ENCODE measurements at places on chromosomes 11 and 22. TPM values are rescaled to one million over a fixed set of nuclear protein-coding genes. Genes with fewer than 3 reads are reported as not detected.

Gene RPL3
- 3,472 TPM for total RNA-seq

Gene MPZL2
- 3.0 TPM for total RNA-seq

Gene API5
- 101 TPM for total RNA-seq

Gene BRSK2
- total RNA-seq = 0.95 TPM

Gene CNIH2
- 2.2 TPM for total RNA-seq

Gene CDC45
- 2.2 TPM for total RNA-seq
